T-helper 9 cell (primary cell): ENCODE measurements at places on chromosomes 3 and 15.

DNA sequence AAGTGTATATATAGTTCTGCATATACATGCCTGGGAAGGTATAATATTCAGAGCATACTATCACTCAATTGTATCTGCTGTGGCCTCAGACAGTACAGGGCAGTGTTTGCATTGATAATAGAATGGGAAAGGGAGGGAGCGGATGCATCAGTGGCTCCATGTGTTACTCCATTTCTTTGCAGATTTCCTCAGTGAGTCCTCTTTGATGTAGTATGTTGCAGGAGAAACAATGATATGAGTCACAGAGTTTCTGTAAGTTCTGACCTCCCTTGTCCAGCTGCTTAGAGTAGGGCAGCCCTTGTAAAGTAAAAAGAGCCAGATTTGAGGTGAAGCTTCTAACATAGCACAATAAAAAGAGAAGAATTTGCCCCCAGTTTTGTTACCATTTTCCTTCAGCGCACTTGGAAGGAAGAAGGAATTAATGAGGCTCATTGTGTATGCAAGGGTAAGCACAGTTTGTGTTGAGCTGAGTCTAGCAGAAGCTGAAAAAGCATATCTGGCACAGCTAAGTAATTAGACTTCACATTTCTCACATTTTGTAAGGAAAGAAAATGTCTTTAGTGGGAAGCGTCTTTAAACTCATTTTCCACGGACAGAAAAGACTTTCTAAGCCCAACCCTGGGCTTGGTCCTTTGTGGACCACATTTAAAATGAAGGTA, 555.8 kb upstream of the IL12A start:
- no peak for DNase-seq

DNA sequence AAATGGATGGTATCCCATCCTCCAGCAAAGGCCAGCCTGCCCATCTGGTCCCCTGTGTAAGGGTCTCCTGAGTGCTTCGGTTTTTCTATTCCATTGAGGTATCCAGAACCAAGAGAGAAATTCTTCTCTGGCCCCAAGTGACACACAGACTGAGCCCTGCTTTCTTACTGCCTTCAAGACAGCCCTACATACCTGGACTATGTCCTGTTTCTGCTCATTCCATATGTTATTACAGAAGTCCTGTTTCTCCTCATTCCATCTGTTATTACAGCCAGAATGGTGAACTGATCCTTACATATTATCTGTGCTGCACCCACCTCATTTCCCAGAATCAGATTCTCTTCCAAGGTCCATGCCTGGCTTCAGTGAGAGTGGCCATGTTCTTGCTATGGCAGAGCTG, 115.2 kb downstream of the DCLK3 start:
- no peak for DNase-seq

- no peak for DNase-seq
These were observed 697 bp upstream of the TRIM69 start for GRCh38 chr15:44735482-44736180.

- no peak for DNase-seq
These were observed 147.6 kb downstream of the TIGIT start for GRCh38 chr3:114441386-114441785.

- no peak for DNase-seq
These were observed 25.6 kb upstream of the PYGO1 start for GRCh38 chr15:55613727-55614126.

DNA sequence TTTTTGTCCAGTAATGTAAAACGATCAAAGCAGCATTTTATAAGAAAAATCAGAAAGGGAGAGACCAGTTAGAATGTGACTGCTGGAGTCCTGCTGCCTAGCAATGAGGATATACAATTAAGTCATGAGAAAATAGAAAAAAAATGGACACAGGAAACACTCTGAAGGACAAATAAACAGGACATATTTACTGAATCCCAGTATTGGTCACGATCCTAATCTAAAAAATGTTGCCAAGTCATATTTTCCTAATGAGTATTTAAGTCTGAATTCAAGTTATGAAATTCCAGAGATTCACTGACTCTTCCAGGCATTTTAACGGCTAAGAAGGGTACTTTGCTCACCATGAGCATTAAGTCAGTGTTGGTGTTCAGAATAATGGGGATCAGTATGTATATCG, 154.3 kb upstream of the CCDC54 start:
- DNase-seq, result no peak

- DNase-seq, result no peak
These were observed 148.4 kb downstream of the CHST2 start for GRCh38 chr3:143267989-143268388.

GRCh38 chr15:40471808-40472150, 995 bp downstream of the CHST14 start:
- no peak for DNase-seq

- DNase-seq, result no peak
These were observed 50.6 kb upstream of the ULK4 start for GRCh38 chr3:42012383-42012934.

GRCh38 chr15:78841376-78841706, 30.1 kb upstream of the ADAMTS7 start:
- no peak for DNase-seq

- no peak for DNase-seq
These were observed 54.5 kb upstream of the VGLL3 start for GRCh38 chr3:87045473-87045872.

- no peak for DNase-seq
These were observed 19.1 kb downstream of the LRRC31 start for GRCh38 chr3:169850618-169851017.

DNA sequence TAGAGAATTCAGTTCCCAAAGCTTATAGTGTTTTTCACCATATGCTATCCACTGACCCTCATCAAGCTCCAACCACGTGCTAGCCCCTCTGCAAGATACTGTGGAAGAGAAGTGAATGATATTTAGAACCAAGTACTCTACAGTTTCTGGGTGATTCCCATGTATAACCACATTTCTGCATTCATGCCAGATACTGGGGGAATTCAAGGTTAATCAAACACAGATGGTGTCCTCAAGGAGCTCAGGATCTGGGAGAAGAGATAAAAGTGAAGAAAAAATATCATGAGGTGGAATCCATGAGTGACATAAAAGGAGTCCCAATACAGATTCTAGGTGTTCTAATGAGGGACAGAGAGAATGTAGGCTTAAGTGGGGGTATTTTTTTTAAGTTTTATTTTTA, 195.8 kb downstream of the FHIT start:
- DNase-seq, result no peak

DNA sequence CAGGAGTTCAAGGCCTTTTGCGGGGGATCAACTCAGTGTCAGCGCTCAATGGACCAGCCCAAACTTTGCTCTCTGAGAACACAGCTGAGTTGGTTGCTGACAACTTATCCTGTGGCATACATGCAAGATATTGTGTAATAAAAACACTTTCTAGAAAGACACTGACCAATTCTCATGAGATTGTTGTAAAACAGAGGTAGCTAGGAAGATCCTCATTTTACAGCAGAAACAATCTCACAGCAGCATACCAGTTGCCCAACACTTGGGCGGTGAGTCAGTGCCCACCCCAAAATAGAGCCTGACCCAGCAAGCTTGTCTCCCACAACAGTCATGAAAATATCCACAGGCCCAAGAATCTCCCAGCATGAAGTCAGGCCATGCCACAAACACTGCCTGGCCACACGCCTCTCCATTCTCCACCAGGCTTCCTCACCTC, 18.2 kb downstream of the KLHL6 start:
- DNase-seq, result no peak

- no peak for DNase-seq
These were observed 45.2 kb downstream of the KLHL25 start for GRCh38 chr15:85749261-85750151.

- no peak for DNase-seq
These were observed 15.7 kb downstream of the KIF9 start for GRCh38 chr3:47266709-47267489.

DNA sequence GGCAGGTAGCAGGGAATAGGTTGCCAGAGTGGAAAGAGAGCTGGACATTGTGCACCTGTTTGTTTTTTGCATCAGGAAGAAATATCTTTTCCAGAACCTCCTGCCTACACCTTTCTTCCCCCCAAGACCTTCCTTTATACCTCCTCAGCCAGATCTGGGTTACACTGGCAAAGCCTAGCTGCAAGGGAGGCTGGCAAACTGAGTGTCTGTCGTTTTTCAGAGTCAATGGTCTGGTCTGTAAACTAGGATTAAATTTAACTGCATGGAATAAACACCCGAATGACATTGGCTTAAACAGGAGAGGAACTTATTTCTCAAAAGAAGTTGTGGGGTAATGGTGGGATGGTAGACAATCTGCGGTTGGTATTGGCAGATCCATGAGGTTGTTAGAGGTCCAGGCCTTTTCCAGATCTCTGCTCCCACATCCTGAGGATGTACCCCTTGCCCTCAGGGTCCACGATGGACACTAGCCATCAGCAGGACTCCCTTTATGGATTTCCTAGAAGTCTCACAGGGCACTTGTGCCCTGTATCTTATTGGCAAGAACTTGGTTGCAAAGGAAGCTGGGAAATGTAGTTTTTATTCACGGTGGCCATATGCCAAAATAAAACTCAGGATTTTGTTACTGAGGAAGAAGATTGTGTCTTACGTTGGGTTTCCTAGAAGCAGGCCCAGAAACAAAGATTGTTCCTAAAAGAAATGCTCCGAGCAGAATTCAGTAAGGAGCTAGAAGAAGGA, 3.2 kb upstream of the RARRES1 start:
- no peak for DNase-seq

DNA sequence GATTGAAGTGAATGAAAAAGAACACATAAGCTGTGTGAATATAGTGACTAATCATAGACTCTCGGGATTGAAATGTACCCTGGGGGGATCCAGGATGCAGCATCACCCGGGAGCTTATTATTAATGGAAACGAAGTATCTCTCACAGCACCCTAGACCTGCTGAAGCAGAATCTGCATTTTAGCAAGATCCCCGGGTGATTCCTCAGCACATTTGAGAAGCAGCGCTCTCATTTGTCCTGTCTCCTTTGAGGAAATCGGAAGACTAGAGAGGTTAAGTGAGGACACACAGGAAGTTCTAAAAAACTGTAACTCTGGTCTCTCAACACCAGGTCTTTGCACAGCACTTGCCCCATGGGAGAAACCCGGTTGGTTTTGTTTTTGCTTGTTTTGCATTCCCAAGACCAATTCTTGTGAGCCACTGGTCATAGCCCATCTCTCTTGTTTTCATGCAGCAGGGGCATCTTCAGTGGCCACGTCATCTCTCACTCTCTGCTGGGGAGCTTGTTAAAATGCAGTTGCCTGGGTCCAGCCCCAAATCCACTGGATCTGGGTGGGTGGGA, 30.2 kb downstream of the ZNF710 start:
- DNase-seq, result no peak

GRCh38 chr3:8767667-8768363, 1.6 kb downstream of the OXTR start:
- DNase-seq, result no peak

DNA sequence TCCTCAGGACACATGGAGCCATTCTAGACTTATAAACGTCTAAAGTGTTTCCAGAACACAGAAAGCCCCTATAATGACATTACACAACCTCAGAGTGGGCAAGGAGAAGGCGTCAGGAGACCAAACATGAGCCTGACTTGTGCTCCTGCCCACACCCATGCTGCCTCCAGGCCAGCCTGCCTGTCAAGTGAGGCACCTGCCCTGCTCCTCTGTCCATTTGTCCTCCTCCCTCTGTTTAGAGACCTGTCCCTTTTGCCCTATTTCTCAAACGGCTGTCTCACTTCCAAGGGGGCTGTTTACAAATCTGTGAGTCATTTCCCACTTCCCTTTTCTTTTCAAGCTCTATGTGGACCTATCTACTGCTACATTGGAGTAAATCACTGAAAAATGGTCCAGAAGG, 21.0 kb downstream of the ZDHHC3 start:
- DNase-seq, result no peak

DNA sequence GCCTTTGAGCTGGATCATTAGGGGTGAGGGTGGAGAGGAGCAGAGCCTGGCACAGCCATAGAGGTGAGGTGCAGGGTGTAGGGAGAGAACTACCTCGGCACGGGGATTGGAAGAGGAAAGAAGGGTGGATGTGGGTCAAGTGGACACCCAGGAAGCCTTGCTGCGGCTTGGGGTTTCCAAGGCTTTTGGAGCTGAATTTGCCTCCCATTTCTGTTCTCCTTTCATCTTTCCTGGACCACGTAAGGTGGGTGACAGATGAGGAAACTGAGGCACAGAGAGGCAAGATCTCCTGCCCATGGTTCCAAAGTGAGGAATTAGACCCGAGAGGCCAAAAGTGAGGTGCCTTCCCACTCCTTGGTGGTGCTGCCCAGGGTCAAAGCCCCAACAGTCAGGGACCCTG, 35.4 kb upstream of the SFMBT1 start:
- no peak for DNase-seq

DNA sequence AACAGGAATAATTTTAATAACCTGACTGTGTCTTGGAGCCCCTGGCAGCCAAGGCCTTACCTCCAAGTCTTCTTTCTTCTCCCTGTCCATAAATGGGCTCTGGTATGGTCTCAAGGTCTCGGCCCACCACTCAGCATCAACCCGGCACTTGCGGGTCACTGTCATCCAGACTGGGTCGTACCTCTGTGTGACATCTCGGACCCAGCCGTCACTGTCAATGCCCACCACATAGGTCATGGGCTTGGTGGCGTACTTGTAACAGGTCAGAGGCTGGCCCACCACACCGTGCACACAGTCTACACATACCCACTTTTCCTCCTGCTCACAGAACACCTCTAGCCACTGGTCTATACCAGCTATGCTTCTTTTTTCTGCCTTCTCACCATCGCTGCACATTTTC, 20.4 kb downstream of the XPC start:
- no peak for DNase-seq

DNA sequence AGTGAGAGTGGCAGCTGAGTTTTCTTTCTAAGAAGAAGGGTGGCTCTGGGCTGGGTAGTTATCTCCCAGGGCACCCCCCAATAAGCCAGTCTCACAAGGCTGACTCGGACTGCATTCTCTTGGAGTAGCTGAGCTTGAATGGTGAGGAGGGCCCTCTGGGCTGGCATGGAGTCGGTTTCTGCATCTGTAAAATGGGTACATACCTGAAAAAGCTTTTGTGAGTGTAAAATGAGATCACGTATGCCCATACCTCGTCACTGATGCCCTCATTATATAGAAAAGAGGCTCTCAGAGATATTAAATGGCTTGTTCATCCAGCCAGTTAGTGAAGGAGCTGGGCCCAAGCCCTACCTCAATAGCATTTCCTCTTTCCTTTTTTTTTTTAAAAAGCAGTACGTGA, 41.2 kb downstream of the SMAD6 start:
- no peak for DNase-seq

- no peak for DNase-seq
These were observed 28.7 kb upstream of the PLOD2 start for GRCh38 chr3:146189519-146190173.

GRCh38 chr15:63234451-63234870, 42.9 kb upstream of the APH1B start:
- no peak for DNase-seq

- DNase-seq, result no peak
These were observed 141.8 kb downstream of the XXYLT1 start for GRCh38 chr3:195129072-195129643.

GRCh38 chr3:17579289-17580031, 163.0 kb downstream of the TBC1D5 start:
- DNase-seq, result no peak
